ENCODE measurements at places on chromosomes 6 and 20. TPM values are rescaled to one million over a fixed set of nuclear protein-coding genes. Genes with fewer than 3 reads are reported as not detected.

DNA sequence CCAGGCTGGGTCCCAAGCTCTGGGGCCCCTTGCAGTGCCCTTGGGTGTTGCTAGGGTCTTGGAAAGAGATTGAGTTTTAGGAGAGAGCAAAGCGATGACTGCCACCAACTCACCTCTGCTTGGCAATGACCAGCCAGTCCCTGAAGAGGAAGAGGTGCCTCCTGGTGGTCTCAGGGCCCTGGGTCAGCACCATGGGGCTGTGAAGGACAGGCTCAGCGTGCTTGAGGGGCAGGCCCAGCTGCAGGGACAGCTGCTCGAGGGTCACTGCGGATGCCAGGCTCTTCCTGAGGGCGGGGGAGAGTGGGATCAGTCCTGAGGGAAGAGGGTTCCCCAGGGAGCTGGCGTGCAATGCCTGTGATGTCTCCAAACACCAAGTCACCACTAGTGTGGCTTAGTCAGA is 50.8 kb upstream of the TAGAP start:
- DNase-seq = peak; percentile 87

DNA sequence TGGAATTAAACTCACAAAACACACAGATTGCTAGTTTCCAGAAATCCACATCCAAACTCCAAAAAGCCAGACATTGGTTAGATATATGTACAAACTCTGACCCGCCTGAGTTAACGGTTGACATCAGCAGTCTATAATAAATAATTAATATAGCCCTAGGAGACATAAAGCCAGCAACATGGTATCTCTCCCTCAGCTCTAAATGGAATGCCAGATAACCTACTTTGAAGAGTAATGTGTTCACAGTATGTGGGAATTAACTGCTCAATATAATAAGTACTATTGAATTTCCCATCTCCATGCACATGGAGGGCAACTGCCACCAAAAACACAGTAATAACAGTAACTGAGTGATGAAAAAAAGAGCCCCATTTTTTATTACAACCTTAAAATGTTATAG is 383.2 kb downstream of the CD83 start:
- DNase-seq = no peak

- no peak for DNase-seq
Measured at GRCh38 chr6:170035901-170036304, 255.0 kb downstream of the DLL1 start.

DNA sequence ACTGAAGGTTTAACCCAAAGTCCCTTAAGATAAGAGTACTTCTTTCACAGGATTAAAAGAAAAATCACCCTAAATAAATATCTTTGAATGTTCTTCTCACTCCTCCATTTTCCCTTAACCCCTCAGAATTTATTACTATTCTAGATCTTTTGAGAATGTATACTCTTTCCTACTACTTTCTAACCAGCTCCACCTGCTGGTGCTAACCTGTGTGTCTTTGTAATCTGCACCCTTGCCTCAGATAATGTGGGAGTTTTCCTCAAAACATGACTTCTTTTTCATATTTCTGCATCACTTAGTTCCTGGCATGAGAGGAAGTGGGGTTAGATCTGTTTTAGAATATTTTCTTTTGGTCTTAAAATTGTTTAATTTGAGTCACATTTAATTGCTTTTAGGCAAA is 394.2 kb downstream of the BMP2 start:
- peak; percentile 34 for DNase-seq

Gene SMLR1
- total RNA-seq = not detected

GRCh38 chr6:52595000-52595795 is 18.3 kb upstream of the TRAM2 start:
- DNase-seq = peak; percentile 93

GRCh38 chr6:158226655-158227512 is 58.7 kb downstream of the GTF2H5 start:
- no peak for DNase-seq

GRCh38 chr6:18415671-18416340 is 28.7 kb downstream of the RNF144B start:
- DNase-seq = peak; percentile 74

- DNase-seq = no peak
Measured at GRCh38 chr6:99521633-99522151, 6.5 kb upstream of the USP45 start.

- no peak for DNase-seq
Measured at GRCh38 chr6:75285283-75285639, 669 bp upstream of the TMEM30A start.

GRCh38 chr20:37890643-37891042 is 12.3 kb upstream of the VSTM2L start:
- no peak for DNase-seq

DNA sequence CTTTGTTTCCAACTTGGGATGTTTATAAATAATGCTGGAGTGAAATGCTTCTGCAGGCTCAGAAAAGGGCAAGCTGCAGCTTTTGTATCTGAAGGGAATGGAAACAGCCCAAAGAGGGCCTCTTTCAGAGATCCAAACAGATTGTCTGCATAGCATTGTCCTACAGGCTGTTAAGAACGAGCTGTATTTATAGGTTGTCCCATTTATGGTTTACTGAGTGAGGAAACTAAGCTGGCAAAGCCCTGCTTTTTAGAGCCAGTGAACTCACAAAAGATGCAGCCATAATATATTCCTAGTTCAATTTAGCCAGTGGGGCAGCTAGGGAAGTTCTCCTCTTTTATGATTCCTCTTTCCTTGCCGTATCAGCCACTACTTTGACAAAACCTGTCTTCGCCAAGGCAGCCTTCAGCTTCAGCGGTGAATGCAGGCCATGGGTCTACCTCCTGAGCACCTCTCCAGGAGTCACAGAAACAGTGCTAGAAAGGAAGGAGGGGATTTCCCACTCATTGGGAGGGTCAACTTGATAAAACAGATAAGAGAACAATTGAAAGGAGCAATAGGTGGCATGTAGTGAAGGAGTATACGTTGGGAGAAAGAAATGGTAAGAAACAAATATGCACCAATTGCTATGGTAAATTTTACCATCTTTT is 15.0 kb downstream of the KIAA0319 start:
- no peak for DNase-seq

- DNase-seq = no peak
Measured at GRCh38 chr20:59824711-59825562, 108.5 kb downstream of the SYCP2 start.

DNA sequence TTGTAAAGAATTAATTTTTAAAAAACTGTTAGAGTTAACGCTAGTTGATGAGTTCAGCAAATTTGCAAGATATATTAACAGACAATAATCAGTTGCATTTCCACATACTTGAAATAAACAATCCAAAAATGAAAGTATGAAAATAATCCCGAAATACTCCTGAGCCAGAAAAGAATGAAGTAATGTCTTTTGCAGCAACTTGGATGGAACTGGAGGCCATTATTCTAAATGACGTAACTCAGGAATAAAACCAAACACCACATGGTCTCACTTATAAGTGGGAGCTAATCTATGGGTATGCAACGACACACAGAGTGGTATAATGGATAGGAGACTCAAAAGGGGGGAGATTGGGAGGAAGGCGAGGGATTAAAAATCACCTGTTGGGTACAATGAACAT is 872.9 kb upstream of the GJE1 start:
- peak; percentile 21 for DNase-seq

Gene NANP
- total RNA-seq = 6.8 TPM

DNA sequence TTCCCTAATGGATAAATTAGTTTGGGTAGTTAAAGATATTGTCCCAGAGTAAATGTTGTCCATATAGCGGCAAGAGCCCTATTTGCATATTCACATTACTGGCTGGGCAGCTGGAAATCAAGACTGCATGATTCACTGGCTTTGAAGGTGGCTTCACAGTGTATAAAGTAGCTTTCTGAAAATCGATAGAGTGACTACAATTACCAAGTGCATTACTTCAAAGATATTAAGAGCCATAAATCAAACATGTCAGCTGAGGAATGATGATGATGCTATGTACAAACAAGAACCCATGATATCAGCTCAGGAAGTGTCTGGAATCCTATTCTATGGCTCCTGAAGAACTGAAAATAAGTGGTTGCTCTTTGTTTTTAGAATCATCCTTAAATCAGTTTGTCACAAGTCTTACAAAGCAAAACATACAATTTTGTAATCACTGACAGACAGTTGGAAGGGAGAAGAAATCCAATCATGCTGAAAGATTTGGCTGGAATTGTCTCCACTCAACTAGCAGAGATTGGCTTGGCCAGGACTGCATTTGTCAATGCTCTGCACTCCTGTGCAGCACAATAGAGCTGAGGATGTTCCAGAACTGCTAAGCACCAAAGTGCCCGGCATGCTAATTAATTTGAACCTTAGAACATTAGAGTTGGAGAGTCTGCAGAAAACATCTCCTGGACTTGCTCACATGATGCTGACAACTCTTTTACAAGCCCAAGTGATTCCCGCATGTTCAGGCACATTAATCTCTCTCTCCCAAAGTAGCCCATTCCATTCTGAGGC is 77.9 kb upstream of the B3GAT2 start:
- no peak for DNase-seq

- DNase-seq = no peak
Measured at GRCh38 chr6:107823047-107823557, 1.0 kb downstream of the SCML4 start.

GRCh38 chr6:7139835-7140470 is 32.2 kb downstream of the RREB1 start:
- DNase-seq = no peak

GRCh38 chr6:117477988-117478852 is 4.3 kb upstream of the DCBLD1 start:
- DNase-seq = no peak

GRCh38 chr6:15741405-15741804 is 78.6 kb upstream of the DTNBP1 start:
- no peak for DNase-seq
